BJ (cell line): ENCODE measurements at places on chromosomes 4 and X.

DNA sequence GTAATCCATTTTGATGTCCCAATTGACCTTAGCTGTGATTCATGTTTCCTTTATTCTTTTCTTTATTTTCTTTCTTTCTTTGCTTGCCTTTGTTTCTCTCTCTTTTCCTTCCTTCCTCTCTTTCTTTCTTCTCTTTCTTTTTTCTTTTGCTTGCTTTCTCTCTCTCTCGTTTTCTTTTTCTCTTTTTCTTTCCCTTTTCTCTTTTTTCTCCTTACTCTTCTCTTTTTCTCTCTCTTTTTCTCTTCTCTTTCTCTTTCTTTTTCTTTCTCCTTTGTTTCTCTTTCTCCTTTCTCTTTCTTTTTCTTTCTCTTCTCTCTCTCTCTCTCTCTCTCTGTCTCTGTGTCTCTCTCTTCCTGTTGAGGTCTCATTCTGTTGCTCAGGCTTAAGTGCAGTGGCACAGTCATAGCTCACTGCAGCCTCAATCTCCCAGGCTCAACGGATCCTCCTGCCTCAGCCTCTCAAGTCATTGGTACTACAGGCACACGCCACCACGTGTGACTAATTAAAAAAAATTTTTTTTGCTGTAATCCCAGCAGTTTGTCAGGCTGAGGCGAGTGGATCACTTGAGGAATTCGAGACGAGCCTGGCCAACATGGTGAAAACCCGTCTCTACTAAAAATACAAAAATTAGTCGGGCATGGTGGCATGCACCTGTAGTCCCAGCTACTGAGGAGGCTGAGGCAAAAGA is 8.0 kb upstream of the DHRSX start:
- DNase-seq: no peak

GRCh38 chr4:184932343-184932742 is 85.9 kb upstream of the HELT start:
- DNase-seq: no peak

DNA sequence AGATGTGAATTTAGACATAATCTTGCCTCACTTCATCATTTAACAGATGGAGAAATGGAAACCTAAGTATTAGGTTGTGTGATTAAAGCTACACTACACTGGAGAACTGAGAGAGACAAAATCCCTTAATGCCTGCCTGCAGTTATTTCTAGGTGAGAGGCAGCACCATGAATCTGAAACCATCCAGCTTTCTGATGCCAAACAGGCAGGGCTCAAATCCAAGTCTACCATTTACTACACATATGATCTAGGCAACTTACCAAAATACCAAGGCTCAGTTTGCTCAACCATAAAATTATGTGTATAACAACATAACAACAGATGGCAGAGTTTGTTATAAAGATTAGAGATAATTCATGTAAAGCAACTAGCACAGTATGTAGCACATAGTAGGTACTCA is 38.7 kb downstream of the GABRA4 start:
- no peak for DNase-seq

DNA sequence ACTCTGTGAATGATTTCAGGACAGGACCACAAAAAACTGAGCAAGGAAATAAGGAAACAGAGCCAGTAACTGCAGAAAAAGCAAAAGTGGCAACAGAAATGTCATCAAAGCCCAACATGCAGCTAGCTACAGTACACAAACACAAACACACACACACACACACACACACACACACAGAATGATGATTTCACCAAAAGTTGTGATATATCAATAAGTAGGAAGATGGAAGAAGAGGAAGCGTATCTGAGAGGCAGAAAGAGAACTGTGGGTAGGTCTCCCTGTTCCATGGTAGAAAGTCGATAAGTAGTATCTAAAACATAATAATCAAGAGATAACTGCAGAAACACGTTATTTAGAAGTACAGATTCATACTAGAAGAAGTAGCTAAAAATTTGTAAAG is 148.3 kb downstream of the MGST2 start:
- no peak for DNase-seq

DNA sequence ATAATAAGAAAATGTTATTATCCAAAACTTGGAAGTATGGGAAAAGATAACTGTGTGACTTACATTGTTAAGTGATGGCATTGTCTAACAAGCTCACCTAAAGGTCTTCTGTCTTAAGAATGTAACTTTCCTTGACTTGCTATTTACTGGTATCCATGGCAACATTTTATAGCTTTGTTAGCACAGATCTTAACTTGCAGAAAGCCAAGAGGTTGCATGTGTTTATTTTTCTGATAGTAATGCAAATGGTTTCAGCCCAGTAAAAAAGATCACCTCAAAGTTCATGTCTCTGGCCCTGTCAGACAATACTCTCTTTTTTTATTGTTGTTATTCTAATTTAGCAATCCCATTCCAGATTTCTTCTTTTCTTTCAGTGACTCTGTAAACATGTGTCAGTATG is 425.3 kb downstream of the SPRY1 start:
- peak; percentile 54 for DNase-seq

DNA sequence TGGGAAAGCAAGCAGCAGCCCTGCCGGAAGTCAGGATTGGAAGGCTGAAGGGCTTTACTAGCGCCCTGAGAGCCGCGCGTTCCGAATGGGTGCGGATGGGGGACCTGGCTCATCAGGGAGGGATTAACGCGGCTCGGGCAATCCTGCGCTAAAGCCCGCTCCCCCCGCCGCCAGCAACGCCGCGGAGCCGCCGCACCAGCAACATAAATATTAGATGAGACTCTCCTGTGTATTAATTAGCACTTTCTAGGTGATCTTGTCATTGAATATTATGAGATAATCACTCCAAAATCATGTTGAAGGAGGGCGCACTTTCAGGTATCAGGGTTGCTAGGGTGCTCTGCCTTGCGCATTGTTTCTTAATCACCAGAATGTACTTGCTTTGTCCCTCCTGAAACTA is 357.2 kb upstream of the FAM241A start:
- DNase-seq: no peak

DNA sequence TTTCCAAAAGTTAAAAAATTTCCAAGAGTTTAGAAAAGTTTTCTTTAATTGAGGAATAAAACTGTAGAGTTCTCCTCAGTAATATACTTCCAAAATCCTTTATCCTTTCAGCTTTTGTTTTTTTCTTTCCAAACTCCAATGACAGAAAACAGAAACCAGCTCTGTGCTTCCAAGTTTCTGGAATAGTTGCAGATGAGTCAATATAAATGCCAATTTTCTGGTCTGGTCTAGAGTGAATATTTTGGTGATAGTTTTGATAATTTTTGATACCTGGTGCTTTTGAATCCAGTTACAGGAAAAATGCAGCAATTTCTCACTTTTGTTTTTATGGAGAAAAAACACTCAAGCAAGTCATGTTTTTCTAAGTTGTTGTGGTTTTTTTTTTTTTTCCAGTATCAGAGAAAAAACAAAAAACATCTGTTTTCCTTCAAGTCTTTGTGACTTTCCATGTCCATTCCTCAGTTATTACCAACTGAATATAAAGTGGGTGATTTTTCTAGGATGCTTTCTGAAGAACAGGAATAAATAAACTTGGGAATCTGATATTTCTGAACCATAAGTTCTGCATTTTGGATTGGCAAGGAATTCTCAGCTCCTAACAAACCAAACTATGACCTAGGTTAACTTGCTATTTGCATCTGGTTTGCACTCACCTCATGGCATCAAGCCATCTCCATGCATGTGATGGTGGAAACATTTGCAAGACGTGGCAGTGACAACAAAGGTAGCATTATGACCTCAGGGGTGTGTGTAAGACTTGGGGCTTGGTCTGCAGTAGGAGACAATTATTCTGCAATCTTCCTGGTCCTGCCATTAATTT is 139.1 kb downstream of the VEGFC start:
- DNase-seq: no peak
